Left colon (tissue), 2 donors: ENCODE measurements at places on chromosomes 7 and 10.

DNA sequence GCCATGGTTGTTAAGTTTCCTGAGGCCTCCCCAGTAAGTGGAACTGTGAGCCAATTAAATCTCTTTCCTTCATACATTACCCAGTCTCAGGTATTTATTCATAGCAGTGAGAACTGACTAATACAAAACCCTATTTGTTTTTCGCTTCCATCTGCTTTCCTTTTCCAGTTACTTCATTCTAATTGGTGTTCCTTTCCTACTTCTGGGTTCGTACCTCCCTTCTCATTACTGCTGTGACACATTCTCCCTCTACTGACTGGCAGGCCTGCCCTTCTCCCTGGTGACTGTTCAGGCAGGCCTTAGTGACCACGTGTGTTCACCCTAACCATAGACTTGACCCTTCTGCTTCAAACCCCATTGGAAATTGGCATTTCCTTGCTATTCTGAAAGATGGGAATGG lies 37.7 kb downstream of the MTURN start:
- no peak for DNase-seq

DNA sequence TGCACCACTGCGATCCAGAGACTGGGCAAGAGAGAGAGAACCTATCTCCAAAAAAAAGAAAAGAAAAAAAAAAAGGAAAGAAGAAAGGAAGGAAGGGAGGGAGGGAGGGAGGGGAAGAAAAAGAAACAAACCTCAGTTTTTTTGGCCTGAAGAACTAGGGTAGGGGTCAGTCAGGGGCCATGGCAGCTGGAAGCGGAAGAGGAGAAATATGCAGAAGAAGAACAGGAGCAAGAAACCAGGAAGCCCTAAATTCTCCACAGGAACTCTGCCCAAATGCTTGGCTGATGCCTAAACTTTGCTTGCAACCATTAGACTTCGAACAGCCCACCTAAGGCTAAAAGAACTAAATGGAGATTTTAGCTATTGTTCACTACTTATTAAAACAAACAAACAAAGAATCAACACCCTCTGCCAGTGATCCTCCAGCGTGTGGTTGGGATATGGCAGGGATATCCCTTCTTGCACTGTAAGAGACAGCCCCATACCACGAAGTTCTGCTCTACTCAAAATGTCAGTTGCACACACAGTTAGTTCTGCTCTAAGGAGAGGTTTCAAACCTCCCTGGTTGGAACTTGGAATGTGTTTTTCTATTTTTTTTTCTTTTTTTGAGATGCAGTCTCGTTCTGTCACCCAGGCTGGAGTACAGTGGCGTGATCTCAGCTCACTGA lies 139.5 kb downstream of the FAM107B start:
- no peak for DNase-seq

DNA sequence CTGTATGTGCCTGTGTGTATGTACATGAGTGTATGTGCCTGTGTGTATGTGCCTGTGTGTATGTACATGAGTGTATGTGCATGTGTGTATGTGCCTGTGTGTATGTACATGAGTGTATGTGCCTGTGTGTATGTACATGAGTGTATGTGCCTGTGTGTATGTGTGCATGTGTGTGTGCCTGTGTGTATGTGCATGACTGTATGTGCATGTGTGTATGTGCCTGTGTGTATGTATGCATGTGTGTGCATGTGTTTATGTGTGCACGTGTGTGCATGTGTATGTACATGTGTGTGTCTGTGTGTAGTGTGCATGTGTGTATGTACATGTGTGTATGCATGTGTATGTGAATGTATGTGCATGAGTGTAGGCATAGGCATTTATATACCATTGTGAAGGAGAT lies 274.8 kb downstream of the ADARB2 start:
- no peak for DNase-seq

DNA sequence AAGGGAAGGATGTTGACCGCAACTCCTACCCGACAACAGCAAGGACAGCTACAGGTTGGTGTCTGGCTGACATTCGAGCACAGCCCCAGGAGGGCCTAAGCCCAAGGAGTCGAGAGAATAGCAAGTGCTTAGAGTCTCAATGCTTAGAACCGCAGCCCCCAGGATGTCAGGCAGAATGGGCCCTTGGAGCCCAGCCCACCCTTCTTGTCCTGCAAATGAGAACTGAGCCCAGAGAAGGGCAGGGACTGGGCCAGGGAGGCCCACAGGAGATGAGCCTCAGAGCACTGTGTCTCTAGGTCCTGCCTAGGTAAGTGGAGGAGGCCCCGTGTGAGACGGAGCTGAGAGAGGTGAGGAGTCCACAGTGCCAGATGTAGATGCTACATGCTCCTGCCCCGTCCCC lies 173.3 kb upstream of the ZMIZ1 start:
- DNase-seq: no peak

GRCh38 chr7:80218723-80219122 lies 84.1 kb downstream of the GNAI1 start:
- DNase-seq: no peak

GRCh38 chr10:99357691-99358090 lies 28.5 kb downstream of the CNNM1 start:
- DNase-seq: no peak

GRCh38 chr10:110696436-110696835 lies 52.3 kb downstream of the RBM20 start:
- no peak for DNase-seq

DNA sequence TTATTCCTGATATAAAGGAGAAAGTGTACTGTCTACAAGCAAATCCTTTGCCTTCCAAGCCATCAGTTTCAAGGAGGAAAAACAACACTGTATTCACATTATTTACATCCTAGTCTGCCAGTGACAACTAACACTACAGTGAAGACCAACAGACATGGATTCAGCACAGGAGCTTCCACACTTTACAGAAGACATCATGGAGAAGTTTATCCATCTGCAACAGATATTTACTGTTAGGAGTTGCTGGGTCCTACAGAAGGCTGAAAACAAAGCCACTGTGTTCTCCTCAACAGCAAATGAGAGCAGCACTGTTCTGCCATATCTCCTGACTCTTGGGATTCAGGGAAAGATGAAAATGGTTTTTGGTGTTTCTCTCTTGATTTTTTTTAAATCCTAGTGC lies 31.9 kb downstream of the NAPEPLD start:
- no peak for DNase-seq
